Neural crest cell (in vitro differentiated cells): ENCODE measurements at places on chromosomes 6 and 20.

GRCh38 chr6:151723152-151723551, 84.3 kb upstream of the ESR1 start:
- DNase-seq = no peak
- no peaks in the 10 kb centered on the region for H3K4me1 ChIP-seq
- H3K27ac ChIP-seq = no peak overlapping the region

GRCh38 chr20:10659651-10660601, 13.9 kb downstream of the JAG1 start:
- no peak for DNase-seq
- no peak overlapping the region for H3K4me3 ChIP-seq
- no peak overlapping the region for H3K27ac ChIP-seq
- H3K4me1 ChIP-seq = peaks cover 64% of the 10 kb centered on the region
- no peaks in the 10 kb centered on the region for H3K27me3 ChIP-seq

GRCh38 chr20:13008761-13009681, at the start of gene SPTLC3:
Gene SPTLC3, plus strand, starts transcription at chr20:13008972. Its CDS starts 296 bp downstream, at chr20:13009268.
- H3K27me3 ChIP-seq = no peaks in the 10 kb centered on the region
- no peaks in the 10 kb centered on the region for H3K36me3 ChIP-seq
- H3K4me3 ChIP-seq = no peak within 1 kb of the TSS
- H3K4me1 ChIP-seq = peaks cover 33% of the 10 kb centered on the region
- DNase-seq = no peak
- no peak within 1 kb of the TSS for H3K27ac ChIP-seq

- no peak overlapping the region for H3K27ac ChIP-seq
- H3K4me1 ChIP-seq = no peaks in the 10 kb centered on the region
- H3K27me3 ChIP-seq = no peaks in the 10 kb centered on the region
- H3K4me3 ChIP-seq = no peak overlapping the region
- no peak for DNase-seq
These were observed 47.1 kb downstream of the AKIRIN2 start for GRCh38 chr6:87654875-87655454.

DNA sequence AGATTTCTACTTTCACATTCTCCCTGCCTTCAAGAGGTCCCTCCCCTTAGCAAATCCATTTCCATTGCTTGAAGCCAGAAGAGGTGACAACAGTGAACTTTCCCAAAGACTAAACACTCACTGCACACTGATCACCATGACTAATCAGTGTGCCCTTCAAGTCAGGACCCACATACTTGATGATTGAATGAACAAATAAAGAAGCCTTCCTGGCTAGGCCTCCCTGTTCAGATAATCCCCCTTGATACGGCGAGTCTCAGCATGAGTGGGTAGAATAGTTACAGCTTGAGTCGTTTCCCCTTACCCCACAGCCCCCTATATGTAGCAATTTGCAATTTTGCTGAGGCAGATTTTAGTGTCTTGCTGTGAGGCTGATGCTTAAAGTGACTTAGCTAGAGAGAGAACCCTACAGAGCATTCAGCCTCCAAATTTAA, 102.2 kb downstream of the UNC5CL start:
- H3K27me3 ChIP-seq = no peaks in the 10 kb centered on the region
- peaks cover 4% of the 10 kb centered on the region for H3K36me3 ChIP-seq
- no peak overlapping the region for H3K4me3 ChIP-seq
- no peak for DNase-seq
- no peak overlapping the region for H3K27ac ChIP-seq
- peaks cover 17% of the 10 kb centered on the region for H3K4me1 ChIP-seq

DNA sequence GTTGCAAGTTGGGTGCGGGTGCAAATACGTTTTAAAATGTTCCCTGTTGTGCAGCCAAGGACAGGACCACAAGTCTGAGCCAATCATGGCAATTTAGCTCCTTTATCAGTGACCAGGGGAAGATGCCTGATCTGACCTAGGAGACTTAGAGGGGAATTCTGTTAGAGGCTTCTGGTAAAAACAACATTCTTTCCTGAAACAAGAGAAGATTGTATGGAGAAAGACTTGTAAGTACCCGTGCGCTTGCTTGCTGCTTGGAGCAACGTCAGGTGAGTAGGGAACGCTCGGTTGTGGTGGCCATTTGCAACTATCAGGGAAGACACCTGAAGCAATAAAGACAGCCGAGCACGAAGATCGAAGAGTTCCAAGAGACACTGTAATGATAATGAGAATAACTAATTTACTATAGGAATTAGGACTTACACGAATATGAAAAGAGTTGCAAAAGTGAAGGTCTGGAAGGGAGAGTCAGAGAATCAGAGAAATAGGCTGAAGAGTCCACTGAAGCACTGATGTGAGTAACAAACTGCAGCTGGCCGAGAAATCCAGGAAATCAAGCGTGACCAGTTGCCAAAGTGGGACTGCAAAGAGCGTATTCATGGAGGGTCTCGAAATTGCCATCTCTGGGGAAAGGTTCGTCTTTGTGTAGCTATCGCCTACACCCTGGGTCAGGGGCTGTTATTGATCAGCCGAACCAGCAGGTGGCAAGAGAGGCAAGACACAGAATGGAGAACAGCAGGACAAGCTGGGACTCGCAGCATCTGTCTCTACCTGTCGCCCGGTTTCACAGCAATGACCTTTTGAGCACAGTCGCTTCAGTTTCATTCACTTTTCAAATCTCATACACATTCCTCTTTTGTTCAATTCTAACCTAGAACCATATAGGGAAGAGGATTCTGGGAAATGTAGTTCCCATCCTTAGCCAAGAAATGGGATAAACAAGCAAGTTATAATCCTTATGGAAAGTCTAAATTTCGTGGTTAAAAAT, 26.1 kb downstream of the LOC128125822 start:
- no peaks in the 10 kb centered on the region for H3K27me3 ChIP-seq
- DNase-seq = peak; percentile 55
- no peaks in the 10 kb centered on the region for H3K36me3 ChIP-seq

- no peaks in the 10 kb centered on the region for H3K27me3 ChIP-seq
- no peaks in the 10 kb centered on the region for H3K4me1 ChIP-seq
- H3K4me3 ChIP-seq = no peak overlapping the region
- H3K36me3 ChIP-seq = peaks cover 29% of the 10 kb centered on the region
These were observed 58.2 kb downstream of the CSE1L start for GRCh38 chr20:49104365-49104648.

DNA sequence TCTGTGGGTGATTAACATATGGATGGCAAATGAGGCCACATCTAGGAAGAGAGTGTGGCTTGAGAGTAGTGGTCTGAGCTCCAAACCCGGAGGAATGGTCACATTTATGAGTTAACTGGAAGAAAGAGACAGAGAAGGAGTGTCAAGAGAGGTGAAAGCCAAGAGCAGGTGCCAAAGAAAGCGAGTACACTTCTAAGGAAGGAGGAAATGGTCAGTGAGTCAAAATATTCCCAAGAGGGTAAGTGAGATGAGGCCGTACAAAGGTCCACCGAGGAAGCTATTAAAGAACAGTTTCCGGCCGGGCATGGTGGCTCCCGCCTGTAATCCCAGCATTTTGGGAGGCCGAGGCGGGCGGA, 104.5 kb upstream of the RNF24 start:
- no peak overlapping the region for H3K4me3 ChIP-seq
- H3K4me1 ChIP-seq = peaks cover 6% of the 10 kb centered on the region

DNA sequence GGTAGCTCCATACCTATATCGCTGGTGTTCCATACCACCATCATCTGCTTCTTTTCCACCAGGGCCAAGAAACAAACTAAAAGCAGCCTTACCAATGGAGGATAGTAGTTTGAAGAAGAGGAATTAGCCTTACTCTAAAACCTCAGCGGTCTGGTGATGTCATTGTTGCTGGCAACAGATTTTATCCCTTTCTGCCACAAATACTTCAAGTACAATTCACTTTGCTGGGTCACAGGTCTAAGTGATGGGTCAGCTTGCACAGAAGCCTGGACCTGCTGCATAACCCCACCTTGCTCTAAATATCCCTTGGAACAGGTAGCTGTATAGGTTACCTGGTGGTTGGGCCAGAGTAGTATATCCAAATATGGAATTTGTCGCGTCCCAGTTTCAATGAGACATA, 53.2 kb upstream of the THEMIS start:
- H3K4me3 ChIP-seq = no peak overlapping the region
- no peak for DNase-seq
- H3K27ac ChIP-seq = no peak overlapping the region
- H3K27me3 ChIP-seq = no peaks in the 10 kb centered on the region
- H3K36me3 ChIP-seq = no peaks in the 10 kb centered on the region

GRCh38 chr20:34530342-34530741, 14.1 kb downstream of the DYNLRB1 start:
- no peak overlapping the region for H3K4me3 ChIP-seq
- no peaks in the 10 kb centered on the region for H3K27me3 ChIP-seq
- no peak for DNase-seq

DNA sequence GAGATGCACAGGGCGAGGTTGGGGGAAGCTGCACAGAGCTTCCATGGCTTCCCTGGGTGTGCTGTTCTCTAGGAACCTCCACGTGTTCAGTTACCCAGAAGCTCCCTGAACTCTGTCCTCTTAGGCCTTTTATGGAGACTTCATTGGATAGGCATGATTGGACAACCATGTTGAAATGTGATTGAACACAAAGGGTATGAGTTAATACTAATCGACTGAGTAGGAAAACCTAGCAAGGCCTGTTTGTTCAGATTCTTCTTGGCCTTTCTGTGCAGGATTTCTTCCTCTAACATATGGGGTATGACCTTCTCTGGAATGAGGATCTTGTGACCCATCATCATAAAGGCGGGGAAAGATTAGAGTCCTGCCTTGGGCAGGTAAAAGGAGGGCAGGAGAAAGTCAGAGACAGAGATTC, 70.7 kb upstream of the SMIM29 start:
- no peak overlapping the region for H3K27ac ChIP-seq
- peaks cover 5% of the 10 kb centered on the region for H3K36me3 ChIP-seq
- H3K27me3 ChIP-seq = no peaks in the 10 kb centered on the region
- H3K4me3 ChIP-seq = no peak overlapping the region

DNA sequence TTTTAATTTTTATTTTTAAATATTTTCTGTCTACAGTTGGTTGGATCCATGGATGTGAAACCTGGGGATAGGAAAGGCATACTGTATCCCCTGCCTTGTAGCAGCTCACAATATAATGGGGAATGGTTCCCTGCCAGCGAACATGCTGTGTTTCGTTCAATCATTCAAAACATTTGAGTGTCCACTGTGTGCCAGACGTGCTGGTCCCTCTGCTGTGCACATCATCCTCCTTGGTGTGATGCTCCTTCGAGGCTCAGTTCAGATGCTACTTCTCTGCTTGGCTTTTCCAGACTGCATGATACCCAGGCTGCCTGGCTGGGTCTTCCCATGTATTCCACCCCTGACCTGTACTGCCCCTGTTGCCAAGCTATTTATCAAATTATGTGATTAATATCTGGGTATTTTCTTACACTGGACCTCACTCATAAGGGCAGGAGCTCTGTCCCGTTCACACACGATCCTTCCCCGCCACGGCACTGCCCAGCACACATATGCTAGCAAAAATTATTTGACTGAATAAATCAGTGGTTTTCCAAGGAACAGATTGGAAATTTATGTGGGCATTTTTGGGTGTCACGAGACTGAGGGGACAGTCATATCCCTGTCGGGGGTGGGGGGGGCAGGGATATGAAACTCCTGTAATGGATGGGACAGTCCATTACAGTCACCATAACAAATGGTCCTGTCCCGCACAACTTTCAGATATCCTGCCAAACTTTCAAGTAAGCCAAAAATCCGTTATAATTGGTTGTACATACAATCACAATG, 4.9 kb downstream of the SDCBP2 start:
- H3K36me3 ChIP-seq = no peaks in the 10 kb centered on the region
- H3K4me3 ChIP-seq = peak overlapping the region; percentile 69
- no peaks in the 10 kb centered on the region for H3K4me1 ChIP-seq
- no peak for DNase-seq

GRCh38 chr6:143872201-143872600, 7.9 kb downstream of the ZC2HC1B start:
- H3K27me3 ChIP-seq = no peaks in the 10 kb centered on the region
- DNase-seq = no peak
- no peaks in the 10 kb centered on the region for H3K4me1 ChIP-seq
- H3K4me3 ChIP-seq = no peak overlapping the region
- H3K27ac ChIP-seq = no peak overlapping the region

GRCh38 chr20:60100780-60101179, 142.6 kb downstream of the CDH26 start:
- peaks cover 14% of the 10 kb centered on the region for H3K4me1 ChIP-seq
- peaks cover 3% of the 10 kb centered on the region for H3K27me3 ChIP-seq
- H3K4me3 ChIP-seq = no peak overlapping the region
- no peak overlapping the region for H3K27ac ChIP-seq

GRCh38 chr6:21523652-21524051, 69.9 kb upstream of the SOX4 start:
- no peak for DNase-seq
- H3K27ac ChIP-seq = no peak overlapping the region
- H3K4me3 ChIP-seq = no peak overlapping the region
- no peaks in the 10 kb centered on the region for H3K36me3 ChIP-seq
- no peaks in the 10 kb centered on the region for H3K4me1 ChIP-seq

DNA sequence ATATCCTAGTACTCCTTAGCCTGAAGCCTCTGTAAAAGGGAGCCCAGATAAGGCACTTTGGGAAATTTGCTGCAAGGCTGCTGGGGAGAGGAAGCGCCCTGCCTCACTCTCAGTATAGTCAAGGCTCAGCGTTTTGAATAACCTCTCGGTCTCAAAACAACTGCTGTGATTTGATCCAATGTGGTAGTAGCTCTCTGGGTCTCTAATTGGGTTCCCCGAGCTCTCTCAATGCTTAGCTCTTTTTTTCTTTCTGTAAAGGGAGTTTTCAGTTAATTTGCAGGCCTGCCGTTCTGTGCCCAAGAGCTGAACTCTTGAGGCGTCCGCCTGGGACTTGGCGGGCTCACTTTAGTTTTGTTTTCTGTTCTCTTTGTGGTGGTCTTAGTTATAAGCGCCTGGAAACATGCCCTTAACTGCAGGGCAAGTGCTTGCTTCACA, 41.2 kb downstream of the ZHX3 start:
- no peaks in the 10 kb centered on the region for H3K36me3 ChIP-seq
- no peak overlapping the region for H3K4me3 ChIP-seq
- no peaks in the 10 kb centered on the region for H3K27me3 ChIP-seq

- peaks cover 13% of the 10 kb centered on the region for H3K36me3 ChIP-seq
- no peak overlapping the region for H3K4me3 ChIP-seq
- H3K27ac ChIP-seq = no peak overlapping the region
- no peak for DNase-seq
- no peaks in the 10 kb centered on the region for H3K4me1 ChIP-seq
- no peaks in the 10 kb centered on the region for H3K27me3 ChIP-seq
These were observed 48.0 kb downstream of the MAPK14 start for GRCh38 chr6:36075656-36076055.

- H3K27me3 ChIP-seq = peaks cover 9% of the 10 kb centered on the region
- no peak overlapping the region for H3K27ac ChIP-seq
- H3K4me3 ChIP-seq = no peak overlapping the region
- no peak for DNase-seq
- no peaks in the 10 kb centered on the region for H3K36me3 ChIP-seq
These were observed 187.0 kb downstream of the SOD2 start for GRCh38 chr6:159506048-159506447.

DNA sequence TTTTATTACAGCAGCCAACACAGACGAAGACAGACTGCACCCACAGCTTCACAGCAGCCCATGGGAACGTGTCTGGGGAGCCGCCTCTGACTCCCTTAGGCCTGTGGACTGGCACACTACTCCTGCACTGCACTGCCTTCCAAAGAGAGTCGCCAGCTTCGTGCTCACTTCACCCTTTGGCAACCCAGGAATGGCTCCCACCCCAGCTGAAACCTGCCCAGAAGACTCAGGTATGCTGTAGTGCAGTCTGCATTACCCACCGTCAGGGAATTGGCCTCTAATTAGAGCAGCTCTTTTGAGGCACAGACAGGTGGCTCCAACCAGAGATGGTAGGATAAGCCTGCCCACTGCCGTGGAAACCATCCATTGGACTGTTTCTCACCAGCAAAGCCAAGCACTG, 39.9 kb upstream of the FRMD1 start:
- H3K27ac ChIP-seq = no peak overlapping the region
- no peak overlapping the region for H3K4me3 ChIP-seq
- H3K4me1 ChIP-seq = no peaks in the 10 kb centered on the region
- no peaks in the 10 kb centered on the region for H3K36me3 ChIP-seq
